ENCODE measurements at places on chromosomes 6 and 20.

DNA sequence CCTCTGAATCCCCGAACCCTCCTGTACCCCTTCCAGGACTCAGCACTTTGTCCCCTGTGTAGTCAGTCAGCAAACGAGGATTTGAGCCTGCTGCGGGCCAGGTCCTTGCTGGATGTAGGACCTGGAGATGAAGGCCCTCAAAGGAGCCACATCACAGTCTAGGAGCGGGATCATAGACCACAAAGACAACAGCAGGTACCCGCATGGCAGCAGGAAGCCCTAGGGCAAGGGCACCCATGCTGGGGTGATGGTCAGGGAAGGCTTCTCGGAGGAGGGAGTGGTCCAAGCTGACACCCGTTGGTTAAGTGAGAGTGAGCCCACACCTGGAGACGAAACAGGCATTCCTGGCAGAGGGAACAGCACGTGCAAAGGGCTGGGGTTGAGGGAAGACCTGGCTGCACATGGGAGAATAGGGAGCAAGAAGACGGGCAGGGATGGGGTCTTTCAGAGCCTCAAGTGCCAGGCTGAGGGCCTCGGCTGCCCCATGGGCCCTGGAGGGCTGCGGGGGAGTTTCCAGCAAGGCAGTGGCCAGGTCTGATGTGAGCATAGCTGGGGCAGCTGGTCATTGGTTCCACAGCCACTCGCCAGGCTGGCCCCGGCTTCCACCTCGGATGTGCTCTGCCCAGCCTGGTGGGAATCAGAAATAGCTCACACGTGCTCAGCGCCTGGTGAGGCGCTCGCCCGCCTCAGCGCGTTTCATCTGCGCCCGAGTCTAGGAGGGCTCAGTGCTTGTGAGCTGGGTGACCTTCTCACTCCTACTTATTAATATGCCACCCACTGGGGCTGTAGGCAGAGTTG lies 15.0 kb downstream of the DLGAP4 start:
- no peak for DNase-seq

- no peak for DNase-seq
Observed at GRCh38 chr6:26475823-26476729, 18.3 kb downstream of the BTN2A1 start.

- DNase-seq = no peak
Observed at GRCh38 chr20:51985013-51985415, 182.7 kb upstream of the SALL4 start.

DNA sequence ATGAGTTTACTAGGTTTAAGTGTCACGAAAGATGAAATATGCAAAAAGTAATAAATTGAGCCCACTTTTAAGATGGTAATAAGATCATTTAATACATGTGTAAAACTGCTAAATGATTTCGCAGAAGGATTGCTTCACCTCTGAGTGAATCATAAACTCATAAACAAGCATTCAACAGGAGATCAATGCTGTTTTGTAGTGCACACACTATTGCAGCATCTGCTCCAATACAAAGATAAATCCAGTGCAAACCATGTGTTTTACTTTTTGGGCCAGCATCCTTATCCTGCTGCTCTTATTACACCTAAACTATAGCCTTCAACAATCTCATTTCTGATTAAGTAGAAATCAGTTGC lies 400.1 kb downstream of the NKAIN2 start:
- DNase-seq = no peak

DNA sequence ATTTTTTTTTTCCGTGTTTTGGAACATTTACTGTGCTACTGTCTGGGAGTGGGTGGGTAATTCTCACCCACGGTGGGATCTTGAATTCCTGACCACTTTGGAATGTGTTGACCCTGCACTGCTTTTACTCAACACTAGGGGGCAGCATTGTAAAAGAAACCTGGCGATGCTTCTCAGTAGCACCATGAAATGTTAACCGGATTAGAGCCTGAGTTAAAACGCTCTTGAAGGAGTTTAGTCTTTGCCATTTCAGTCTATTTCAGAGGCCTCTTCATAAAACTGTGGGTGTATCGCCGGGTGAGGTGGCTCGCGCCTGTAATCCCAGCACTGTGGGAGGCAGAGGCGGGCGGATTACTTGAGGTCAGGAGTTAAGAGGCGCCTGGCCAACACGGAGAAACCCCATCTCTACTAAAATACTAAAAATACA lies 114.4 kb upstream of the PRND start:
- peak; percentile 34 for DNase-seq

DNA sequence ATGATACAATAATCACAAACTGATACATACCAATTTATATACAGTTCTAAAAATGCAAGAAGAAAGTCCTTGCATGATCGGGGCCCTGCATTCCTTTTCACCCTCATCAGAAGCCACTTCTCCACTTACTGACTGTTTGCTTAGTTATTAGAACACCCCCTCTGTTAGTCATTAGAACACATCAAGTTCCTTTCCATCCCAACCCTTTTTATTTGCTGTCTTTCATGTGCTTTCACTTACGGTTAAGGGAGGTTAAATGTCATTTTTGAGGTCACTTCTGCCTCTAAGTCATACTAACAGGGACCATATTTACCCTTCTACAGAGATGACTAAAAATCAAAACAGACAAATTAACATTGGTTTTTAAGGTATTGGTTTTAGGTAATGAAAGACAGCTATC lies 149.1 kb downstream of the LMBRD1 start:
- no peak for DNase-seq

- peak; percentile 95 for DNase-seq
Observed at GRCh38 chr20:51766994-51767866, 960 bp downstream of the ATP9A start.

DNA sequence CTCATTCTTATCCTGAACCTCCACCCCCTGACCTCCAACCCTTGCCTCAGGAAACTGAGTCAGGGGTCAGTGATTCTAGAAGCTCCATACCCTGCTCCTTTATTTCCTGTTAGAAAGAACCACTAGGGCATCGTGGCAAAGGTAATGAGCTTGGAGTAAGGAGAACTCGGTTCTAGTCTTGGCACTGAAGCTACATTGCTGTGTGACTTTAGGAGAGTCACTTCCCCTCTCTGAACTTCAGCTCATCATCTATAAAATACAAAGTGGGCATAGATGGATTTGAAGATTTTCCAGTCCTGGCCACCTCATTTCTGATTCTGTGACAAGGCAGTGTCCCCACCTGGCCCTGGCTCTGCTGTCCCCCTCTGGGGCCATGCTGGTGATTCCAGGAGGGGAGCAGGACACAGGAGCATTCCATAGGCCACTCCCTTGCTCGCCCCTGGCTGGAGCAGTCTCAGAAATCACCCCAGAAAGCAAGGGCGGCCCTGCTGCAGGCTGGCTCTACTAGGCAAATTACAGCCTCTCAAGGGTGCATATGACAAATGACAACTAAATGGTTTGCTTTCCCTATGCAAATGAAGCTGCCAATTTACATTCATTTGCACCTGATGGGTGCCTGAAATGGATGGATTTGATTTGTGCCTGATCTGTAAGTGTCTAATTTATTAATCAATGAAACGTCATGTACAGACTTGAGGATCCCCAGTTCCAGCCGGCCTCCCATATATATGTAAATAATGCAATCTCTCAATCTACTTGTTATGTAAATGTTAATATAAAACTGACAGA lies 62.2 kb downstream of the LRFN2 start:
- no peak for DNase-seq

GRCh38 chr6:11772109-11772825 lies 6.3 kb downstream of the ADTRP start:
- no peak for DNase-seq

GRCh38 chr6:55023230-55023629 lies 151.1 kb upstream of the HCRTR2 start:
- no peak for DNase-seq

GRCh38 chr20:19911810-19912382 lies 105.3 kb upstream of the NAA20 start:
- no peak for DNase-seq

GRCh38 chr6:32184084-32184640 lies at the start of gene AGER:
TSS of gene AGER (minus strand) at chr6:32184253. CDS start at chr6:32184222, 31 bp downstream.
- DNase-seq = no peak

DNA sequence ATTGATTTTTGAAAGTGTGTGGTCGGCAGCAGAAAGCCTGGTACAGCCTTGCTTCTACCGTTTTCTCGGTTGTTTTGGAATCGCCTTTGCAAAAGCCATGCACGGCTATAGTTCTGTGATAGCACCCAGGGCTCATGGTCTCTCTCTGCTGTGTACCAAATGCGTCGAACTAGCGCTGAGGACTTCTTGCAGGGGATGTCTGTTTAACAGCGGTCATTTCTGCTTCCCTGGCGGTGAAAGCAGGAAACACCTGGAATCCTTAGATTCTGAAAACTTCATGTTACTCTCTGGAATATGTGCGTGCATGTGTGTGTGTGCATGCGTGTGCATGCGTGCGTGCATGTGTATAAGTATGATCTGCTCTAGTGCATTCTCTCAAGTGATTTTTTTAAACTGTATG lies 26.1 kb upstream of the GCNT2 start:
- no peak for DNase-seq

Measured in DMS79 treated with DMSO at 0.1 percent for 48 hours (cell line).